Thoracic aorta (tissue), 2 donors: ENCODE measurements at places on chromosomes 12 and 14. TPM values are rescaled to one million over a fixed set of nuclear protein-coding genes. Genes with fewer than 3 reads are reported as not detected.

ALDH1L2 gene
- 21.1 TPM for total RNA-seq

TOMM20L gene
- total RNA-seq, result not detected

FAIM2 gene
- 2.8 TPM for total RNA-seq

ESR2 gene
- total RNA-seq, result 0.27 TPM

PMCH gene
- not detected for total RNA-seq

TAS2R14 gene
- total RNA-seq, result 1.9 TPM

HOTAIR gene
- not detected for total RNA-seq

TRHDE gene
- total RNA-seq, result 3.5 TPM

PPFIBP1 gene
- 232 TPM for total RNA-seq

WDHD1 gene
- total RNA-seq, result 0.14 TPM

GRCh38 chr12:18754124-18754707, 16.3 kb downstream of the CAPZA3 start:
- DNase-seq, result no peak

DNA sequence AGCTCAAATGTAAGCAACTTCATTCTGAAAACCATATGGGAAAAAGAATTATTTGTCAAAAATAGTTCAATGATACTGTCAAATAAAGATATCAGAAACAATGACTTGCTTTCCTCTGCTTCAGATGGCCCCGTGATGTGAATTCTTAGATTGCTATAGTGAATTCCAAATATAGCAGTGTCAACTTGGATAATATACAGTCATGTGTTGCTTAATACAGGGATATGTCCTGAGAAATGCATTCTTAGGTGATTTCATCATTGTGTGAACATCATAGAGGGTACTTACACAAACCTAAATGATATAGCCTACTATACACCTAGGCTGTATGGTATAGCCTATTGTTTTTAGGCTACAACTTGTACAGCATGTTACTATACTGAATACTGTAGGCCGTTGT, 108.7 kb upstream of the MIS18BP1 start:
- no peak for DNase-seq

DNA sequence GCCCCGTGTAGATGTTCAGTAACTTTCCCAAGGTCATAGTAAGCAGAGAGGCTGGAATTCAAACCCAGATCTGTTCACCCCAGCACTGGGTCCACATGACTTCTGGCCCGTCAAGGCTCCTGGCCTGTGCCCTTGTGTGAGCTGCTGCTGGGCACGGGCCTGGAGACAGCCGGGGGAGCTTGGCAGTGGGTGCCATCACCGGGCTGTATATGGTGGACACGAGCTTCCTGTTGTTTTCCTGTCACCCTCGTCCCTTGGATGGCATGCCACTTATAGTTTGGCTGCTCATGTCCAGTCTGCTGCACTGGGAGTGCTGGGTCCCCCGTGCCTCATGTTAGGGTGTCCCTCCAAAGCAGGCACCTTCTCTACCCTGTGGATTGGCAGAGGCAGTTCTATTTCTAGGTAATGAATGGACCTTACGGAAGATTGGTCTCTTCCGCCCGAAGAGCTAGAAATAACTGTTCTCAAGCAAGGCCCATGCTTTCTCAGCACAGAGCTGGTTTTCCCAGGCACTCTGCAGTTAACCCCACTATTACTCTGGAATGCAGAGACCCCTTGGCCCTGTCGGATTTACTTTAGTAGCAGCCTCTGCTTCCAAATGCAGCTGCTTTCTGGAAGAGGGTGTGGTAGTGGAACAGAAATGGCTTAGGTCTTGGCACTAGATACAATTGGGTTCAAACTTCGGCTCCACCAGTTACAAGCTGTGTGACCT, 44.3 kb downstream of the ELK3 start:
- no peak for DNase-seq

DNA sequence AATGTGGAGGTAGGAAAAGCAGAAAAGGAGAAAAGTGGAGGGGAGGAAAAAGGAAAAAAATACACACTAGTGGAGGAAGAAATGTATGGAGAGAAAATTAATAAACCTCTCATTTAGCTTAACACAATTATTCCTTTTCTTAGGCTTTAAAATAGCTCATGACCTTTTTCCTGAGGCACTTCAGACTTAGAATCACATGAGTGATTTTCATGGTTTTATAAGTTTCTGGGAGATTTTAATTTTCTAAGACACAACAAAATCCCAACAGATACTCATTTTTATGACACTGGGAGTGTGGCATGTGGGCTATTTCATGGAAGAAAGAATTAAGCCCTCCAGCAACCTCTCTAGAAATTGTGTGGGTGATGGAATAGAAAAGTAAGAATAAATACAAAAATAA, 214.7 kb downstream of the CPNE8 start:
- DNase-seq, result no peak

DNA sequence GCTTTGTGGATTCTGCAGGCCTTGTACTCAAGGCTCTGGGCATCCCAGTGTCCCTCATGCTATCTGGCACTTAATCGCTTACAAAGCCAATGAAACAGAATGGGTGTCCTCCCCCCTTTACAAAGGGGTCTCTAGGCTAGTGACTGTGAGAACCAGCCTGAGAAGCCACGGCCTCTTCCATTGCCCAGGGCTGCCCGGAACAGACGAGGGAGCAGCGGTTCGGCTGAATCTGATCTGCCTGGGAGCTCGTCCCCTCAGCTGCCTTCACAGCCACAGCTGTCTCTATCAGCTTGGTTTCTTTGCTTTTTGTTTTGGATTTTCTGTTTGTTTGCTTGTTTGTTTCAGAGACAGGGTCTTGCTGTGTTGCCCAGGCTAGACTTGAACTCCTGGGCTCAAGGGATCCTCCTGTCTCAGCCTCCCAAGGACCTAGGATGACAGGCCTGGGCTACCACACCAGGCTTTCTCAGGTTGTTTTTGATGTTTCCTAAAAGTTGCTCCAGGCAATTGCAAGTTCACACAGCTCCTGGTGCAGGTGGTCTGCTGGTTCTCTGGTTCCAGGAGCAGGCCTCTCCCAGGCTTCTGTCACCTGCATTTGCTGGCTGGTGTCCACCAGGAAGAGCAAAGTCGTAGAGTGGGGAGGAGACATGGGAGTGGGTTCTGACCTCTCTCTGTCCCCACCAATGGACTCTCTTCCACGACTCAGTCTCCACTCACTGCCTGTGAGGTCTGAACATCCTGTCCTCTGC, 10.9 kb upstream of the RIN3 start:
- no peak for DNase-seq

- DNase-seq, result no peak
Observed at GRCh38 chr12:58601529-58601928, 318.8 kb downstream of the LRIG3 start.

- no peak for DNase-seq
Observed at GRCh38 chr12:119956047-119956446, 33.0 kb upstream of the BICDL1 start.

DNA sequence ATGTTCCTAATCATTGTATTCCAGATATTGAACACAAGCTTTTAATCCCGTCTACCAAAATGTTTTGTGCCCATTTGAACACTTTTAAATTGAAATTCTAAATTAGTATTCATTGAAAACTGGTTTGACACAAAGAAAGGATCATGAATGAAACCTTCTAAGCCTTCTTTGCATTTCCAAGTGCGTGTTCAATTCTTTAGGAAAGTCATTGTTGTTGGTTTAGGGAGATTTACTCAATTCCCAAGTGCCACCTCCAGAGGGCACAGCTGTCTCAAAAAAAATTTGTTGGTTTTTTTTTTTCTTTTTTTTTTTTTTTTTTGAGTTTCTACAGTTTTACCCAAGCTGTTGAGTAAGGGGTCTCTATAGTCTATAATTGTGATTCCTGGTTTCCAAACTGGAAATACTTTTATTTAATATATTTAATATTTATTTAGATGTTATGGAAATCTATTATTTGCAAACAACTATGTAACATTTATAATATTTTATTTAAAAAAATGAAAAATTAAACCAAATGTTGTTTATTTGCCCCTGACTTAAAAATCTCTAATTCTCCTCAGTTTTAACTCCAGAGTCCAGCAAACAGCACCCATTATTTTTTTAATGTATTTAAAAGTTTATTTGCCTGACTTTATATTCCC, 79.9 kb downstream of the NEDD1 start:
- DNase-seq, result no peak

GRCh38 chr14:52845081-52845480, 53.7 kb upstream of the GNPNAT1 start:
- no peak for DNase-seq
